AG04450 (cell line): ENCODE measurements at places on chromosomes 2 and 18. TPM values are rescaled to one million over a fixed set of nuclear protein-coding genes. Genes with fewer than 3 reads are reported as not detected.

DNA sequence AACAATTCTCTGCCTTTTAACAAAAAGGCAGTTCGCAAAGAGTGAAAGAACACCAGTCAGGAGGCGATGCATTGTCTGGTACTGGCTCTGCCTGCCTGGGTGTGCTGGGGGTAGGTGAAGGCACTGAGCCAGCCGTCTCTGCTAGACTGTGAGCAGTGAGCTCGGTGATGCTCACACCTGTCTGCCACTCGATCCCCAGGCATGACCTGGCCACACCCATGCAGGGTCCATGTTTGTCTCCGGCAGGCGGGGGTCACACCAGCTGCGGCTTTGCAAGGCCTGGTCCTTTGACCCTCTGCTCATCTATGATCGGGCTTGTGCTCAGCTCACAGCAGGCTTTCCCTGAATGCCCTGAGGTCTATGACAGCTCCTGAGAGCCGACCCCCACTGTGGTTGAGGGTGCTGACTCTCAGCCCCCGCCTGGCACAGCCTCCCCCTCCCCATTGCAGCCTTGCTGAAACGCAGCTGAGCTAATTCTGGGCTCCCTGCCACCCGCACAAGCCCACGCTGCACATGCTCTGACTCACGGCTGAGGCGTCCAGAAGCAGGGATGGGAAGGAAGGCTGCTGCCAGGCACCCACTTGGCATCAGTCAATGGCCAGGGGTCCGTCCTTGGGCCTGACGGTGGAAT, 23.7 kb downstream of the CRACDL start:
- DNase-seq: peak; percentile 72

RGPD8 gene
- polyA plus RNA-seq: 1.5 and 2.6 TPM in 2 replicates

OR6B2 gene
- polyA plus RNA-seq: not detected in 2 replicates

ACKR3 gene
- polyA plus RNA-seq: 0.05 and 0.07 TPM in 2 replicates

GRCh38 chr2:84435345-84436025, 23.6 kb downstream of the SUCLG1 start:
- DNase-seq: peak; percentile 52

SOCS6 gene
- polyA plus RNA-seq: 21.6 and 26.7 TPM in 2 replicates

FTCDNL1 gene
- polyA plus RNA-seq: 0.10 TPM in 1 of 2 replicates, not detected in the other

- DNase-seq: no peak
These were observed 42.5 kb downstream of the LYPD6B start for GRCh38 chr2:149080971-149081370.

DNA sequence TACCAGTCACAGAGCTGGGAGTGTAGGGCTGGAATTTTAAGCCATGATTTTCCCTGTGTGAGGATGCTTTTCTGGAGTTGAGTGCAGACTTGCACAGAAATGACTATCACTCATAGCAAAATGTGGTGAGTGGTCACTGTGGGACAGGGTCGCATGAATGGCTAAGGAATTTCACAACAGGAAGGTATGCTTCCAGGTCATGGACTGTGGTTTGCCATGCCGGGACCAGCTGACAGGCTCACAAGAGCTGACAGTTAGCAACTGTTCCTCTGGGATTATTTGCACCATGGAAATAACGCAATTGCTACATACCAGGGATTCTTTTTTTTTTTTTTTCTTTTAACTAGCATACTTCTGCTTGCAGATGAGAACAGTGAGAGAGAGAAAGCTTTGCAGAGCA, 3.8 kb upstream of the UXS1 start:
- peak; percentile 72 for DNase-seq

DNA sequence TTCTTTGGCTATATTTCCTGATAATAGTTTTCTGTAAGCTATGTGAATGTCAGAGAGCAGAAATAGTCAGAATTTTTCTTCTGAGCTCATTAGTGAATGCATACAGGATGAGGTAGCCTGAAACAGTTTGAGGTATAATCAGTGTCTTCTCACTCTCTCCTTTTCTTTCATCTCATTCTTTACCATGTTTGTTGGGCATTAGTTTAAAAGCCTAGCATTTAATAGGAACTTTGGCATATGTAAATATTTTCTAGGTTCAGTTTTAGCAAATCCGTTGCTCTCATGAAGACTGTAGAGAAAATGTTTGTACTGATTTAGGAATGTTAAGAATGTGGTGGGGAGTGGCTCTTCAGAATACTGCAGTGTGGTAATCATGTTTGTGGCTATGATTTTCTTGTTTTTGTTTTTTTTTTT, 119.4 kb downstream of the PARD3B start:
- DNase-seq: no peak

DNA sequence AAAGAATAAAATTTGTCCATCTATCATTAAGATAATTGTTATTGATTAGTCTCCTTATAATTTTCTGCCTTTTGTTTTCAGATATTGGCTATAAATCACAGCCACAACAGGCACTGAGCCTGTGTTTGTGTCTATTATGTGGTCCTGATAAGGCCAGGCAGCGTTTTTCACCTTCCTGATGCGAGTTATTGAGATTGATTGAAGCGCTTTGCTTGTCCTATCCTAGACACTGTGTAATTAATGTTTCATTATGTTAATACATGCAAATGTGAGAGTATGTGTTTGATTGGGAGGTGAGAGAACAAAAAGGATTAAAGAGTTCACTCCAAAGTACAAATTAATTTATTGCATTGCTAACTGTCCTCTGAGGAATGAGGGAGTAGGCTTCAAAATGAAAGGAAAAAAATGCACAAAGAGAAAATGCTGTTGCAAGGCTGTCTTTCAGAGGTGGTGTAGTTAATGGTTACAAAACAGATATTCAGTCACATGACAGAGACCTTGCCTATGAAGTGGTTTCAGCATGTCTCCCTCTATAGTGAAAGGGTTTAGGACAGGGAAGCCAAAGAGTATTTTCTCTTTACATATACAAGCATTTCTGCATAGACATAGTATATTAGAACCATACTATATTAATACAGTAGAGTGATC, 391.1 kb downstream of the DCC start:
- DNase-seq: no peak

GRCh38 chr2:128787616-128788015, 468.9 kb upstream of the HS6ST1 start:
- DNase-seq: no peak

DNA sequence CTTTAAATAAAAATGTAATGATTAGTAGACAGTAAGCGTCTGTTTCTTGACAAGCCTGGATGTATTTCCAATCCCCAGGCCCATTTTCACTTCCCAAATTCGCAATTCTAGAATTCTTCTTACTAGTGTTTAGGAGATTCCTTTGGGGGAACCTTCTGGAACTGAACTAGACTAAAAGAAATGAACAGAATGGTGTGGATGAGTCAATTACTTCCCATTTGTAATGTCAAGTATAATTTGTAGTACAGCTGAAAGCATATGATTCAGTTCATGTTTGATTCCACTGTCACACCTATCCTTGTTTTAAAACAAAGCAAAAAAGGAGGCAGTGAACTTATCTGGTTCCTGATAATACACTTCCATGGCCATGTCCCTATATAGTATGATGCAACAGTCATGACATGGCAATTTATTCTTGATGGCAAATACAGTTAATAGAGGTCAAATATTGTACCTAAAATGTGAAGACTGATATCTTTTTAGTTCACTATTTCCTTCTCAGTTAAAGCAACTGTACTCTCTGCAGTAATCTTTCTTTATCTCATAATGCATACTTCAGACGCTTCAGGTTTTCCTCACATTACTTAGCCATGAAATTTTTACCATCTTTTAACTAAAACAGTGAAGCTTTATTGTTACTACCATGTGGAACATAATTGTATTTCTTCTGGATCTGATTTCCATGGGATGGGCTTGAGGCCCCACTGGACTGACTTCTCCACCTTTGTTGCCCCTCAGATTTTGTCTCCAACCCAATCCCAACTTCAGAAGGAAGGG, 2.0 kb downstream of the IDH1 start:
- DNase-seq: no peak

GRCh38 chr2:178380763-178381162, 70.2 kb downstream of the PRKRA start:
- no peak for DNase-seq

GRCh38 chr2:75569546-75569945, 8.8 kb upstream of the EVA1A start:
- DNase-seq: no peak

DNA sequence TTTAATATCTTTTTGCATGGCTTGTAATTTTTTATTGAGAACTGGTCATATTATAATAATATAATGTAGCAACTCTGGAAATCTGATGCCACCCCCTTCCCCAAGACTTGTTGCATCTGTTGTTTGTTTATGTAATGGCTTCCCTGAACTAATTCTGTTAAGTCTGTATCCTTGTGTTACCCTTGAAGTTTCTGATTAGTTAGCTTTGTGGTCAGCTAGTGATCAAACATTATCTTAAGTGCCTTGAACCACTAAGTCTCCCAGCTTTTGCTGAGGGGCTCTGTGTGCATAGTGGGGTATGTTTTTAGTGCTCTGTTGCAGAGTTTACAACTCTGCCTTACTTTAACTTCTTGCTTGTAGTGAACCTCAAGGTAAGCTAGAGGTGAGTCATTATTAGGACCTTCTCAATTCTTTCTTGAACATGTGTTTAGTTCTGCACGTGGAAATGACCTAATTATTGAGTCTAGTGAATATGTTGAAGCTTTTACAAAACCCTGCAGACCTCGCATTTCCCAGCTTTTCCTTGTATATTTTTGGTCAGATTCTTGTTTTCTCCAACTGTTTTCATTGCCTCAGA, 24.8 kb downstream of the SMCHD1 start:
- no peak for DNase-seq

- no peak for DNase-seq
These were observed 177.6 kb downstream of the ZNF521 start for GRCh38 chr18:25174324-25174723.

PIEZO2 gene
- 2.7 and 2.8 TPM in 2 replicates for polyA plus RNA-seq

SERPINB8 gene
- 14.7 and 17.9 TPM in 2 replicates for polyA plus RNA-seq

DNA sequence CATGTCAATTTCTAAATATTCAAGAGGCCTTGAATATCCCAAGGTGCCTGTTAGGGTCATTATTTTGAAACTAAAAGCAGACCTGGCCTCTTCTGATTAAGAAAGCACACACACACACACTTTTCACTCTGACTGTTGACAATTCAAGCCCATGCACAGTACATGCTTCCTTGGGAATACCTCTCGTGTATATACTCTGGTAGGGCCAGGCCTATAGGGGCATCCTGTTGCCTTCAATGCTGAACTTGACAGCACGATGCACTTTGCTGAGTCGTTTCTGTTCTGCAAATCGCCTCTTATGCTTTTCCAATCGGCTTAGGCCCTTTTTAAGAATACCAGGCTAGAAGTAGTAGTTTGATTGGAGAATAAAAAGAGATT, 40.6 kb downstream of the IWS1 start:
- DNase-seq: no peak

- DNase-seq: no peak
These were observed 11.1 kb upstream of the LOXHD1 start for GRCh38 chr18:46668135-46668534.

NYAP2 gene
- not detected in 2 replicates for polyA plus RNA-seq

GRCh38 chr2:67438337-67438736, 41.2 kb downstream of the ETAA1 start:
- no peak for DNase-seq

VAMP5 gene
- 100 and 123 TPM in 2 replicates for polyA plus RNA-seq

HOXD11 gene
- not detected in 2 replicates for polyA plus RNA-seq

KCNE4 gene
- polyA plus RNA-seq: 10.6 and 12.5 TPM in 2 replicates

DNA sequence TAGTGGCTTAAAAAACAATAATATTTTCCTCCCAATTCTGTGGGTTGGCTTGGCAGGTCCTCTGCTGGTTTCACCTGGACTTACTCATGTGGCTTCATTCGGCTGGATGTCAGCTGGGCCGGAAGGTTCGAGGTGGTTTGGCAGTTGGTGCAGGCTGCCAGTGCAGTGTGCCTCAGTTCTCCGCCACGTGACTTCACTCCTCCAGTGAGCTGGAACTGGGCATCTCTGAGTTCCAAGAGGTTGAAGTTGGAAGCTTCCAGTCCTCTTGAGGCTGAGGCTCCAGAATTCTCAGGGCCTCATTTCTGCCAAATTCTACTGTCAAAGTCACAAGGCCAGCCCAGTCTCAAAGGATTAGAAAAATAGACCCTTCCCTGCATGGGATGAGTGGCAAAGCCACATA, 83.4 kb upstream of the B3GNT7 start:
- no peak for DNase-seq

POTEI gene
- polyA plus RNA-seq: not detected in 2 replicates

GRCh38 chr2:11963966-11964365, 217.5 kb downstream of the LPIN1 start:
- DNase-seq: no peak

DNA sequence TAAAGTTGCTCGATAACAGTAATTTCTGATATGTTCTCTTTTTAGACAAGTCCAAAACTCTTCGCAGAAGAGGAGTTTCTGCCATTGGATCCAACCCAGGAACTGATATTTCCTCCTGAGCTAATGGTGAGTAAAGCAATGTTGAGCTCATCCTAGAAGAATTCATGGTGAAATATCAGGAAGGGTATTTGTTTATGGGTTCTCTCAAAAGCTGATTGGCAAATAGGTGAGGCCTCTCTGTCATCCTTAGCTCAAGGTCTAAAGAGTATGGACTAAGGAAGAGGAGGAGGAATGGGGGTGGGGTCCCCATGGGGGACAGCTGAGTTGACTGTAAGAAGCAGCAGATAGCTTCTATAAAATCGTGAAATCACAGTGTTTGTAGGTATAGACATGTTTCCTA, 18.2 kb downstream of the AOX1 start:
- peak; percentile 43 for DNase-seq

TLX2 gene
- polyA plus RNA-seq: not detected in 2 replicates
